GM13977 (cell line): ENCODE measurements at places on chromosomes 3 and 15.

- DNase-seq, result no peak
Observed at GRCh38 chr3:11514191-11514821, 129.4 kb downstream of the VGLL4 start.

DNA sequence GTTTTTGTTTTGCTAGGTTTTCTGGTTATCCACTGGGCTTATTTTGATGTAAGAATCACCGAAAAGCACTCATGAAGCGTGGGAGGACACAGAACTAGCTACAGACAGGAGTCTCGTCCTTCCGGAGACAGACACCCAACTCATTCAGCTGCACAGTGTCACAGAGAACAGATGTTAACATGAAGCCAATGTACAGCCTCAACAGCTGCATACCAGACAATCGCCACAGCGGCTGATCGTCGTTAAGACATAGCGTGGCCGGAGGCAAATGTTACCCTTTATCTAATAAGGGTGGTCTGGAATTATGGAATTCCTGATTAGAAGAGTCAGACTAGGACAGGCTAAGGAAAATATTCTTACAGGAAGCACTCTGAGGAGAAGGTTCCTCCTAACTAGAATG is 1.1 kb upstream of the PYGO1 start:
- no peak for DNase-seq

DNA sequence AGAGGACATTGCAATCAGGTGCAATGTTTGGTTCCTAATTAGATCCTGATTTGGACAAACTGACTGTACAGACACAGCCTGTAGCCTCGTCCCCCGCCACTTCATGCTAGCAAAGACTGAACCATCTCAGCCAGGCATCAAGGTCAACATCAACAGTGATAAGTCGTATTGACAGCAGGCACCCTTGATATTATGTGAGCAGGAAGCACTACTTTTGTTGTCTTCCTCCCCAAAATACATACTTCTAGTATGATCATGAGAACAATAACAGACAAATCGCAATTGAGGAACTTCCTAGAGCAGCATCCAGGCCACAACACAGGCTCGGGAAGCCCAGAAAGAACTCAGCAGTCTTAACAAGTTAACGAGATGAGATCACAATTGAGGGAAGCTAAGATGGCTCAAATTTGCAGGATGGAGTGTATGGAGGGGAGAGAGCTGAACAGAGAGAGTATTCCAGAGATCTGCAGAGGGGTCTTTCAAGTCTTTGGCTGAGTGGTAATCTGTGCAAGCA is 20.4 kb downstream of the TGM5 start:
- DNase-seq, result no peak

GRCh38 chr3:73365756-73366397 is 258.9 kb downstream of the PDZRN3 start:
- no peak for DNase-seq

DNA sequence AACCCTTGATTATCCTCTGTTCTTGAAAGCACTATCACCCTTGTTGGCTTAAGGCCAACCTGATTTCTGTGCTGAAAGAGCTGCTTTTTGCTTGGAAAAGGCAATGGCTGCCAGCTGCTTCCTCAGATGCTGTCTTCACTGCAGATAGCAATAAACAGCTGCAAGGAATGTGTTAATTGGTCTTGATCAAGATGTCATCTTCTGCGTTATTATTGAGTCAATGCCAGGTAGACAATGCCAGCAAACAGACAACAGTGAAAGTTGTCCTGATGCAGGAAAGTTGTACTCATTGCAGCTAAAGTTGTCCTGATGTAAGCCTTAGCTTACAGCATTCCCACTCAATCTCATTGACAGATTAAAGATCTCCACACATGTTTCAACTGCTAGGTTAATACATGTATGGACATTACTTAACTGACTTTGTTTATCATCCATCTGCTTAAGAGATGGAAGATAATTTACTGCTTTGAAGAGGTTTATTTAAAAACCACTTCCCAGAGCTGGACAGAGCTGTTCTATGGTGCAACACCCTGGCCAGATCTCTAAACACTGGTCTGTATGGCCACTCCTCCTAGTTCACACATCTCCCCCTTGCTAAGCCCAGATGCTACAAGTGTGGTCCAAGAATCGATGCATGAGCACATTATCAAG is 251.0 kb upstream of the MCTP2 start:
- no peak for DNase-seq

- peak; percentile 17 for DNase-seq
Observed at GRCh38 chr3:1082108-1082507, 10.7 kb upstream of the CNTN6 start.

GRCh38 chr3:172437713-172438112 is 10.5 kb downstream of the GHSR start:
- no peak for DNase-seq

DNA sequence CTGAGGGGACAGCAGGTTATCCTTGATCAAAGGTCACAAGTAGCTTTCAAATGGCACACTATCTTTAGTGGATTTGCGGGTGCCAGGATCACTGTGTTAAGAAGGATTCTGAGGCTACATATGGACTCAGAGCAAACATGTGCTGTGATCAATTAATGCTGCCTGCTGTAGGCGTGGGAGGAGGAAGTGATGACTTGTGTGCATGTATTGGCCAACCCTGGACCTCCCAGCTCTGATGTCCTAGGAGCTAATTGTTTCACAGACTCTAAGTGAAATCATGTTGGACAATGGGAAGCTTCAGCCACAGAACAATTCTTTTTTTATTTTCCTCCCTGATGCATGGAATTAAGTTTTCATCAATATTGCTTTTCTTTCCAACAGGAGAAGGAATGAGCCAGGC is 24.4 kb downstream of the FAH start:
- DNase-seq, result no peak

DNA sequence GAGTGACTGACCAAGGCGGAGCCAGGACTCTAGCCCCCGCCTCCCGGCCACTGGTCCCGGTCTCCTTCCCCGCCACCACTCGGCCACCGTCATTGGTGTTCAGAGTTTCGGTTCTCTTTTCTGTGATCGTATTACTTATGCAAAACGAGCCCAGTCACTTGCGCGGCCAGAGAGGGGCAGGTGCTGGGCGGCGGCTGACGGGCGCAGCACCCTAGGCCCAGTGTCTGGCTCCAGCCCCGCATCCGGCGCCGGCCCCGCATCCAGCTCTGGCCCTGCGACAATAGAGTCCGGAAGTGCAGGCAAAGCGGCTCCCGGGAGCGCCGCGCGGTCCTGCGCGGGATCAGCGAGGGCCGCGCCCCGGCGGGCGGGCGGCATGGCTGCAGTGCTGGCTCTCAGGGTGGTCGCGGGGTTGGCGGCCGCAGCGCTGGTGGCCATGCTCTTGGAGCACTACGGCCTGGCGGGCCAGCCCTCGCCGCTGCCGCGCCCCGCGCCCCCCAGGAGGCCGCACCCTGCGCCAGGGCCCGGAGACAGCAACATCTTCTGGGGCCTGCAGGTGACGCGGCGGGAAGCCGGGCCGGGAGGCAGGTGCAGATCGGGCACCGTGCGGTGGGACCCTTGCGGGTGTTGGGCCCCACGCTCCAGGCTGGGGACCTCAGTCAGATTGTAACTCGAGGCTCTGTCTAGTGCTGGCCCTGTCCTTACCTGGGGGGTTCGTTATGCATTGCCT is at the start of gene TMEM62:
Gene TMEM62 (plus strand): TSS at position 157 of the 727 bp plus-strand sequence. CDS start 217 bp downstream, at position 374.
- peak; percentile 95 for DNase-seq

DNA sequence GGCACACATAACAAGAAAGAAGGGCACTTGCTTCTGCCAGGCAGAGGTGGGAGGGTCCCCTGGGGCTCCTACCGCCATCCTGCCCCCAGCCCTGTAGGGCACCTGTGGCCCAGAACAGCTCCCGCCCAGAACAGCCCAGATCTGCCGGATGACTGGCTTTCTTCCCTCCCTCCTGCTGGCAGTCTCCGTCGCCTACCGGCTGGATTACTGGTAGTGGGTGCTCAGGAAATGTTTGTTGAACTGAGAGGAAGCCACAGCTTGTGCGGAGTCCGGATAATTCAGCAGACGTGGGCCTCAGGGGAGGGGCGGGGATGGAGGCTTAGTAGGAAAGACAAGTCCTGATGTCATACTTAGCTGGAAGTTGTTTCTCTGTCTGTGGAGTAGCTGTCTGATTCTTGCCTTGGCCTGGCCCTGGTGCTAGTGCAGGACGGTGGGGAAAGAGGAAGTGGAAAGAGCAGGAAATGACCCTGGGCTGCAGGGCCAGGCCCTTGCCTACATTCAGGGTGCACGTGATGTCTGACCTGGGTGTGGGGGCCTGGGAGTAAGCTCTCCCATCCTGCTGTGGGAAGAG is 6.7 kb downstream of the CCDC9B start:
- DNase-seq, result peak; percentile 49

DNA sequence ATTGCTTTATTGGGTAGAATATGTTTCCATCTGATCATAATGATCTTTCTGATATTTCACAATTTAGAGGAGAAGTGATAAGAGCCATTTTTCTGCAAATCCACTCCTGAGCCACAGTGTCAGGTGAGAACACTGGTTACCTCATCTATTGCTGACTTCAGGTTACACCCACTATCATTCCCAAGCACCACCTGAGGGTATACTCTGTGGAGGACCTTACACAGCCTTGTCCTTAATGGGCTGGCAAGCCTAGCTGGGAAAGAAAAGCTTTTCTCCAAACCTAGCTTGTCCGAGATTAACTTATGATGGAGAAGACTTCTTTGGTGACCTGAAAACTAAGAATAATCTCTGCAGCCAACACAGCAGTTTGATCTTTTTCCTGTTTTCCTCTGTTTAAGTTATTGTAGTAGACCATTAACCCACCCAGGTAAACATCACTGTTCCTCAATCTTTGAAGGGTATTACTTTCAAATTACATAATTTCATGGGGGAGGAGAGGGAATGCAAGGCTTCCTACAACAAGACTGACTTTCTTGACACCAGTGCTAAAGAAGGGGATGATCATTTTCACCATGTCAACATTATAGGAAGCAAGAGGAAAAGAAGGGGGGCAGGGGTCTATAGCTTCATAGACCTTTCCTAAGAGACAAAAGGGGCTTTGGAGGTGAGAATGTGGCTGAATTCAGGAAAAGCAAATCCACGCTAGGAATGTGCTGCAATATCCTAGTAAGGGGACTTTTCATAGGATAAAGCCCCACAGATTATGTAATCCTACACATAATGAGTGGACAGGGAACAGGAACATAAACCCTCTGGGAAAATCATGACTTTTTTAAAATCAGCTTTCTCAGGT is 1.7 kb downstream of the NCEH1 start:
- DNase-seq, result no peak

DNA sequence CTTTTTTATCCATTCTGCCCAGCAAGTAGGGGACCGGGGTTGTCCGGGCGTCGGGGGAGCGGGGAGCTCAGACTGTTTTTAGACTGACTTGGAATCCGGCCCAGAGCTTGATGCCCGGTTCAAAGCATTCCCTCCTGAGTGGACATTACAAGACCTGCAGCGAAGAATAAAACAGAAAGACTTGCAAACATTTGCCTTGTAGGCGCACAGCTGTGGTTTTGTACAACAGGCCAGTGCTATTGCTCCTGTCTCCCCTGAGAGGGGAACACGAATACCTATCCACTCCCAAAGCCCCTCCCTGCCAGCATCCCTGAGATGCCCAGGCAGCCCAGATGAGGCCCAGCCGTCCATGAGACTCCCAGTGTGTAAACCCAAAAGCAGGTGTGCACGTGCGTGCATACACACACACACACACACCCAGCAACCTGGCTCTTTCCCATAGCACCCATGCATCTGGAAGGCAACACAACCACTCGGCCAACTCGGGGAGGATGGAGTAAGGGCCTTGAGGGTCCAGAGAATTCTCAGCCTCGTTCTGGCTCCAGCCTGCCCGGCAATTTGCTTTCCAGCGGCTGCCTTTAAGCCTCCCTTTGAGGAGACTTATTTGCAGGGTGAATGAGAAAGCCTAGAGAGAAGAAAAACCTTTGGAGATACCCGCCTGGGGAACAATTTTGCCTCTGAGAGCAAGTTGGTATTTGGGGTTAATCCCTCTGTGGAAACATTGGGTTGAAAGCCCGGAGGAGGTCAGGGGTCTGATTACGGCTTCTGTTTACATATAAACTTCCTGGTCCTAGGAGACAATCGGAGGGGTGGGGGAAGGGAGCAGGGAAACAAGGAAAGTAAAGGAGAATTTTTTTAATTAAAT is 161.0 kb upstream of the HES1 start:
- DNase-seq, result no peak
